Non-pigmented ciliary epithelial cell (primary cell): ENCODE measurements at places on chromosomes 13 and 19.

GRCh38 chr13:101115762-101116171, 300.5 kb downstream of the NALCN start:
- DNase-seq, result no peak

DNA sequence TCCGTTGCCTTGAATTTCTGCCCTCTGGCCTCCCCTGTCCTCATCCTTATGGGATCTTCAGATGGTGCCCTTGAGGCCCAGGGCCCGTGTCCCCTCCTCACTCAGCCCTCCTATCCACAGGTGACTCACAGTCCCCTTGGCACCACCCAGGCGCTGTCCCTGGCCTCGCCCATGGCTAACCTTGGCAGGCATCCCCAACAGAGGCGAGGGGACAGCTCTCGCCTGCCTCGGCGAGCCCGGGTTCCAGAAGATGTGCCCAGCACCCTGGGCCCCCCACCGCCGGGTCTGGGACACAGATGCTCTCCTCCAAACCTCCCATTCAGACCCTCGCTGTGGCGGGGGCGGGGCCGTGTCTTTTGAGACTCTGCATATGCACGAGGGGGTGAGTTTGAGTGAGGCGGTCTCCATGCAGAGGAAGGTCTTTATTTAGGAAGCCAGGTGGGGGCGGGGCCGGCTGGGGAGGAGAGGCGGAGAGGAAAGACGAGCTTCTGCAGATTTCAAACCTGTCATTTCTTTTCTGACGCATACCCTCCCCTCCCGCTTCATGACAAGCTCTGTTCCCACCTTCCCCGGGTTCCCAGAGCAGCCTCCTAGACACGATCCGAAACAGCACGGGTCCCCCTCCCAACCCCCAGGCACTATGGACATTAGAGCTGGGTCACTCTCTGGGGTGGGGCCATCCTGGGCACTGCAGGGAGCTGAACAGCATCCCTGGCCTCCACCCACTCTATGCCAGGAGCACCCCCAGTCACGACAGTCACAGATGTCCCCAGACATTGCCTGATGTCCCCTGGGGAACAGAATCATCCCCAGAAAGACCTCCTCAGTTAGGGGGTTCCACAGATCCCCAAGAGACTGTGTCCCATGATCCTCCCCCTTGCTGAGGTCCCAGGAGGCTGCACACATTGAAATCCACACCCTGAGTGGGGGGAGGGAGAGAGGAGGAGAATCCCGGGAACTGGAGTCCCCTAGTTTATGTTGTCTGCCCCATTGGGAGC, 48.5 kb downstream of the GNG7 start:
- no peak for DNase-seq

DNA sequence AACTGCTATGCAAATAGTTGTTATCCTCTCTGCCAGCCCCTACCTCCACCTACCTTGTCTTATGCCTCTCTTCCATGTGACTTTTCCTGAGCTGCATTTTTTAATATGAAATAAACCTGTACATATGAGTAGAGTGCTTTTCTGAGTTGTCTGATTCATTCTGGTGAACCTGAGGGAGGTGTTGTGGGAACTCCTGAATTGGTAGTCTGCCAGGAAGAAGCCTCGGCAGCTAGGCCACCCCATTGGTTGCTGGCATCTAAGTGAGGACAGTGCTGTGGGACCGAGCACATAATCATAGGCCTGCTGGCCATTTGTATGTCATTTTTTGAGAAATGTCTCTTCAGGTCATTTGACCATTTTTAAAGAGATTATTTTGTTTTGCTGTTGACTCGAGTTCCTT, 1146.8 kb downstream of the UQCRFS1 start:
- DNase-seq, result no peak

DNA sequence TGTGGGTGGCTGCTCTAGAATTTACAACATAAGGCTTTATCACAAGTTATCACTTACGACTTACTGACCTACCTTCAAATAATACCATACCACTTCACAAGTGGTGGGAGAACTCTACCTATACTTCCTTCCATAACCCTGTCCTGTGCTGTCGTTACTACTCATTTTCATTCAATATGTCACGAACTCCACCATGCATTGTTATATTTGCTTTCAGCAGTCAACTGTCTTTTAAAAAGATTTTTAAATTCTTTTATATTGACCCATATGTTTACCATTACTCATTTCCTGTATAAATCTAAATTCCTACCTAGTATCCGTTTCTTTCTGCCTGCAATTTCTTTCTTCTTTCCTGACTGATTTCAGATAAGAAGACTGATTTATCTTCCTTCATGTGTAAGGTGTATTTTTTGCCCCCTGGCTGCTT, 200.0 kb downstream of the KLF12 start:
- no peak for DNase-seq

DNA sequence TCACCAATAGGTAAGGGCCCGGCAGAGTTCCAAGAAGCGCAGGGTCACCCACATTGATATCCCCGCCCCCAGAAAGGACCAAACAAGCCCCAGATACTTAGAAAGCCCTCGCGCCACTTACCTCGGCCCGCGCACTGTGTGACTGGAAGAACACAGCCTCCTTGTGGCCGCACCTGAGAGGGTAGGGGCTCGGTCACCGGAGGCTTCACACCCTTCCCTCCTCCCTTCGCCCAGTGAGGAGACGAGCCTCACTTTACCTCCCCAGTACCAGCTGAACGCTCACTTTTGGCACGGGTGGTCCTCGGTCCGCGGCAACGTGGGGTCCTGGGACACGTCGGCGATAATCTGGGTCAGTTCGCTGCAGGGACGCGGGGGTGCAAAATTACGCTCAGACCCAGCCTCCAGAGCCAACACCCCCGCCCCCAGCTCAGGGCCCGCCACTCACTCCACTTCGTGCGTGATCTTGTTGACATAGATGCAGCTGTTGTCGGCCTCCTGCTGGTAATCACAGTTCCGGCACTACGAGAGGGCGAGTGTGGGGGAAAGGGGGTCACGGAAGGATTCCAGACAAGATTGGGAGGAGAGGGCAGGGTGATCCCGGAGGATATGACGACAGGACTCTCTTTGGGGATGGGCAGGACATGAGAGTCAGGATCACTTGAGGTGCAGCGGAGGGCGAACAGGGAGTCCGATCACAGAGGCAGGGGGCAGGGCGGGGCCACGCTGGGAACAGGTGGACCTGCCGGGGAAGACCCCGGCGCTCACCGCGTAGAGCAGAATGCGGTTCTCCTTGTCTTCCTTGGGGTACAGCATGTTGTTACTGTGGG, 568 bp downstream of the POLR2I start:
- no peak for DNase-seq
